ENCODE measurements at places on chromosomes 6 and 20.

- DNase-seq: no peak
Observed at GRCh38 chr6:161301338-161301737, 27.5 kb upstream of the AGPAT4 start.

DNA sequence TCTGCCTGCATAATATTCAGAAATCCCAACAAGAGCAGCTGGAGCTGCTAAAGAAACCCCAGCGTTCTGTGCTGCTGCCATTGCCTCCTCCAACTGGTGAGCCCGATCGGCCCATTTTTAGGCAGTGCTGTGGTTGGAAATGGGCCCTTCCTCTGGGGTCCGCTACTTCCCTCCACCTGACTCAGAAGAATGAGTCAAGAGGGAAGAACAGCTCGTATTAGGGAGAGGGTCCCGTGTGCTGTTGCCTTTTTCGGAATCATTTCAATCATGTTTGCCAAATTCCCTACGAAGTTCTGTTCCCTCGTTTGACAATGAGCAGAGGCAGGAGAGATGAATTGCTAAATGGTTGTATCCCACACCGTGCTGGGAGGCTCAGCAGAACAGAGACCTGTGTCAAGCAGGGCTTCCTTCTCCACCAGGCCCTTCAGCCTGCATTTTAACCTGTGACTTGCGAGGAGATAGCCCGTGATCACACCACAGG lies 38.4 kb downstream of the THBS2 start:
- DNase-seq: no peak

DNA sequence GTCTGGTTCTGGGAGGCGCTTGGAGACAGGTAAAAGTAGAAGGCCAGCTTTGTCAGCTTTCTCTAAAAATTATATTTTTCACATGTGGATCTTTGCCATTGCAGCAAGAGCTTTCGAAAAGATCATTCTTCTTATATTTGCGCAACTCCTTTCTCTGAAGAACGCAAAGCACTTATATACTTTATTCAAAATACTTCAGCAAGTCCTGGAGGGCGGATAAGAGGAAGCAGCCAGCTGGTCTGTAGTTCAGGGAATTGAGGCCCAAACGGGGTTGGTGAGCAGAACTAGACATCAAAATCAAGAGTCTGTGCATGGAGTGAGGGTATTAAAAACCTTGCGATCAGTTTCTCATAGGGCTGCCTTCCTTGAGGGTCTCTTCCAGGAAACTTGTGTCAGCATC lies 182.3 kb downstream of the DTNBP1 start:
- DNase-seq: no peak

- DNase-seq: no peak
Observed at GRCh38 chr20:53940907-53941545, 129.4 kb downstream of the BCAS1 start.

- DNase-seq: no peak
Observed at GRCh38 chr6:34226731-34227586, 9.7 kb upstream of the HMGA1 start.

DNA sequence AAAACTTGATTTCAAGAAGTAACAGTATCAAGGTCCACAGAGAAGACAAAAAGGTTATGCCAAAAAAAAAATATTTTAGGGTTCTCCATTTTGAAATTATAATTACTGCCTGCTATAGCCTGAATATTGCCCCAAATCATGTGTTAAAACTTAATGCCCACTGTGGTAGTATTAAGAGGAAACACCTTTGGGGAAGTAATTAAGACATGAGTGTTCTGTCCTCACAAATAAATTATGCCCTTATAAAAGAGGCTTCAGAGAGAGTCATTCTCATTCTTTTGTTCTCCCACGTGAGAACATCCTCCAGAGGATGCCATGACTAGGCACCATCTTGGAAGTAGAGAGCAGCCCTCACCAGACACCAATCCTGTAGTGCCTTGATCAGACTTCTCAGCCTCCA lies 66.2 kb downstream of the GMDS start:
- no peak for DNase-seq

DNA sequence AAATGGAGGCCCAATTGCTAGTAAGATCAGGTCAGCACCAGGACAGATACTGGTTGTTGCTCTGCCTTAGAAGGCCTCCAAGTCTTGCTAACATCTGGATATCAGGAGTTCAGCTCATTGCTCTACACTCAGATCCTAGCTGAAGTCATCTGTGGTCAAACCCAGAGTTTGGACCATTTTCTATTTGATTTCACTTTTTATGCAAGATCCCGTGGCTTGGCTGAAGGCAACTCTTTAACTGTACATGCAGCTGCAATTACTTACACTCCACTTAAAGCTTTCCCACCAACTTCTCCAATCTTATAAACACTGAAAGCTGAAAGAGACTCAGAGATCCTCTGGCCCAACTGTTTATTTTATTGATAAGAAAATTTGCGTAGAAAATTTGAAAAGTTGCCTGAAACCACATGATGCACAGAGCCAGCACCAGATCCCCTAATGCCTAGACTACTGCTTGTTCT lies 2.7 kb downstream of the SLC17A2 start:
- DNase-seq: no peak

- no peak for DNase-seq
Observed at GRCh38 chr6:143774347-143774746, 68.8 kb upstream of the LTV1 start.

GRCh38 chr6:42405021-42405420 lies 46.7 kb downstream of the TRERF1 start:
- no peak for DNase-seq

GRCh38 chr6:45116714-45117410 lies 211.3 kb upstream of the RUNX2 start:
- DNase-seq: no peak

- no peak for DNase-seq
Observed at GRCh38 chr6:143806282-143807102, 36.6 kb upstream of the LTV1 start.

- DNase-seq: peak; percentile 55
Observed at GRCh38 chr20:17431621-17432364, 99.4 kb downstream of the BFSP1 start.

- DNase-seq: no peak
Observed at GRCh38 chr6:133040094-133040802, 200.9 kb upstream of the EYA4 start.

DNA sequence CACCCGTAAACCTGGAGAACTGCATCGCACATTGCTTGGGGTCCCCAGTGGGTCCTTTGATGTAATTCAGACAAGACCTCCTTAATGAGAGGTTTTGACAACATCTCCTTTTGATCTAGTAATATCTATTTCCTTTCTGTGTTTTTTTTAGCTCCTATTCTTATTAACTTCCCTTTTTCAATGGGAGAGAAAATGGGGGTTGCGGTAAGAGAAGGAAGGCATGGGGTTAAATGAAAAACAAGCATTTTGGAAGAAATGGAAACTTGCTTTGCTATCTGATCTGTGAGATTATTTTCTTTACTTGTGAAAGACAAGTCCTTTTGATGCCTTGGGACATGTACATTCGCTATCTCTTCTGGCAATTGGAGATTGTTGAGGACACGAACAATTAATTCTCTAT lies 418.6 kb upstream of the MAN1A1 start:
- DNase-seq: no peak

- DNase-seq: no peak
Observed at GRCh38 chr20:2255926-2256531, 39.8 kb upstream of the TGM3 start.

- no peak for DNase-seq
Observed at GRCh38 chr6:11613336-11613735, 75.8 kb downstream of the TMEM170B start.

GRCh38 chr6:12066297-12066696 lies 54.2 kb downstream of the HIVEP1 start:
- no peak for DNase-seq

DNA sequence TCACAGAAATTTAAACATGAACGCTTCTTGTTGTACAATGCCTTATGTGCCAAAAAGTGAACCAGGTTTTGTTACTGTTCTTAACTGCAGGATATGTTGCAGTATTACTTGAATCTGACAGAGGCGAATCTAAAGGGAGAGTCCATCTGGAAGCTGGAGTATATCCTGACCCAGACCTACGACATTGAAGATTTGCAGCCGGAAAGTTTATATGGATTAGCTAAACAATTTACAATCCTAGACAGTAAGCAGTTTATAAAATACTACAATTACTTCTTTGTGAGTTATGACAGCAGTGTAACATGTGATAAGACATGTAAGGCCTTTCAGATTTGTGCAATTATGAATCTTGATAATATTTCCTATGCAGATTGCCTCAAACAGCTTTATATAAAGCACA lies 19.9 kb downstream of the SMPDL3A start:
- no peak for DNase-seq

DNA sequence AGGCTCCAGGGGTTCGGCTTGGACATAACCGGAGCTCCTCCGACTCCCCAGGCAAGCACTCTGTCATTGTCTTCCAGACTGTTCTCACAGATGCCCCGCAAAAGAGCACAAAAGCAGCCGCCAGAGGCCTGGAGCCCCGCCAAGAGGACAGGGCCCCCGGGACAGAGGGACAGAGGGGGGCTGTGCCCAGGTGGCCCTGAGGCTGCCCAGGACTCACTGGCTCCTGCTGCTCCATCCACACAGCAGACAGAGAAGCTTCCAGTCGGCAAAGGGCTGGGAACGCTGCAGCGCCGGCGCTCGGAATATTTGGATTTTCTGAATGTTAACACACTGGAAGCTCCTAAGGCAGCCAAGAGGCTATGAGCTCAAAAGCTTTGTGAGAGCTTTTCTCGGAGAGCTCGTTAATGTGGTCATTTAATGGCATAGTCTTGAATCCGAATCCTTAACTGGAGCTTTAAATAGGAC lies 68.0 kb upstream of the QKI start:
- no peak for DNase-seq

DNA sequence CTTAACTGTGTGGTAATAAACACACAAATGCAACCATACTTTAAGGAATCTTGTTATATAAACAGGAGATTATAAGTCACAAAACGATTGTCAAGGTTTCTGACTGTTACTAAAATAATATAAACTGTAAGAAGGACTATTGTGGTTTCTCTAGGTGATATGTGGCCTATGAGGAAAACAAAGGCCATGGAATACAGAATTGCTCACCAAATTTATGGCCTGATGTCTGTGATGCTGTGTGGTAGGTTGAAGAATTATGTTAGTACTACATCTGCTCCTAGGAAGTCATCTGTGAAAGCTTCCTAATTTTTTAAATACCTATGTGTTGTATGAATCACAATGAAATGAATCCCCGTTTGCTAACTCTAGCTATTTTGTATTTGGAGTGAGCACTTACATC lies 875.4 kb upstream of the MAP3K7 start:
- DNase-seq: no peak

- DNase-seq: peak; percentile 70
Observed at GRCh38 chr6:10383331-10384090, 31.4 kb downstream of the TFAP2A start.

DNA sequence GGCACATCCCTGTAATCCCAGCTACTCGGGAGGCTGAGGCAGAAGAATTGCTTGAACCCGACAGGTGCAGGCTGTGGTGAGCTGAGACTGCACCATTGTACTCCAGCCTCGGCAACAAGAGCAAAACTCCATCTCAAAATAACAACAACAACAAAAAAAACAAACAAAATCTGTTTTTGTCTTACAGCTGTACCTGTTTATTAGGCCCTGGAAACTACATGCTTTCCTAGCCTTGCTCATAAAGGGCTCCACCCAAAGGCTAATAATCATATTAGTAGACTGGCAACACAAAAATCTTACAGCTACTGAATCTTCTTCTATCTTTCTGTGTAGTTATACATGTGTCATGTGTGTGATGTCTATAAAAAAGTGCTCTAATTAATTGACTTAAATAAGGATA lies 503.9 kb upstream of the EYS start:
- no peak for DNase-seq

GRCh38 chr6:113491376-113491775 lies 365.8 kb upstream of the MARCKS start:
- DNase-seq: no peak

GRCh38 chr6:18465410-18466154 lies 78.4 kb downstream of the RNF144B start:
- DNase-seq: peak; percentile 94

GRCh38 chr20:6812530-6812929 lies 45.0 kb downstream of the BMP2 start:
- no peak for DNase-seq

DNA sequence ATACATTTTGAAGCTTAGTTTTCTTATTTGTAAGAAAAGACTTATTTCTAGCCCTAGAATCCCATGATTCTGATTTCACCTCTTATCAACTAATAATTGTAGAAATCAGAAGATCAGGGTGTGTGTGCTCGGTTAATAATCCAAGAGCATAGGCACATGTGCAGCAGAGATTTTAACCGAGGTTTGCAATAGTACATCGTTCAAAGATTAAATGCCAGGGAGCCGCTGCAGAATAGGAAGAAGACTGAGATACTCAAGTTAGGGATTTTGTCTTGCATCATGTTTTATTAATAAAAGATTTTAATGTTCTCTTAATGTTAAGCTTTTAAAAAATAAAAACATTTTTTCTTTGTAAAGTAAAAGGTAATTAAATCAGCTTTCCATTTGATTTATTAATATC lies 6.9 kb downstream of the STX16 start:
- no peak for DNase-seq

- DNase-seq: no peak
Observed at GRCh38 chr20:19232997-19233794, 20.8 kb downstream of the SLC24A3 start.

- DNase-seq: peak; percentile 41
Observed at GRCh38 chr6:50791900-50792508, 26.7 kb upstream of the TFAP2B start.

GRCh38 chr6:33727126-33727525 lies 15.6 kb upstream of the UQCC2 start:
- no peak for DNase-seq

GRCh38 chr20:8616792-8617191 lies 452.1 kb upstream of the PLCB4 start:
- DNase-seq: no peak

DNA sequence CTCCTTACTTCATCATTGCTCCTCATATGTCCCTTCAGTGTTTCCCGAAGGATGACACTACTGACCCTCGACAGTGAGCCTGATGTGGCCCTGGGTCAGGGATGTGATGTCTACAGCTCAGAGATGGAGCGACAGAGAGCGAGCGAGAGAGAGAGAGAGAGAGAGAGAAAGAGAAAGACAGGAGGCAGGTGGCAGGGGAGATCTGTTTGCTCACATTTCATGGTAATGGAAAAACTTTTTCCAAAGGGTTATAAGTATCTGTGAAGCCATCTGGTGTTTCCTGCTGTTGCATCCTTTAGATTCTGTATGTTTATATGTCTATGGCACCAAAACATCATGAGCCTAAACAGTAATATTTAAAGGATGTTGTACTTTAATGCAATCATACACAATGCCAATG lies 77.2 kb downstream of the PPP1R3G start:
- no peak for DNase-seq

GRCh38 chr6:30311101-30311500 lies 15.6 kb upstream of the TRIM39 start:
- no peak for DNase-seq

DNA sequence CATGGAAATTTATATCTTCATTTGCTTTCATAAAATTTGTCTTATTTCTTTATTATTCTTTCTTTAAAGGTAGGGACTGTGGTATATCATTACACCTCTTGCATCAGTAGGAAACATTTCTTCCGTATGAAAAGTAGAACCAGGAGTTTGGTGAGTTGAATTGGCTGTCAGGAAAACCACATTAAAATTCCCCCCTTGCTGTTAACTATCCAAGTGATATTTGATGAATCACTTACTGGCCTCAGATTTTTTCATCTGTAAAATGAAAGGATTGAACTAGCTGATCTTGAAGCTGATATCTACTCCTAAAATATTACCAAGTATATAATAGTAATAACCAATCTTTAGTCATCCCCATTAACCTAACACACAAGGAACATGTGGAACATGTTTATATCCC lies 460.9 kb downstream of the GJA1 start:
- DNase-seq: no peak
